ENCODE measurements at places on chromosomes 5 and 9.

DNA sequence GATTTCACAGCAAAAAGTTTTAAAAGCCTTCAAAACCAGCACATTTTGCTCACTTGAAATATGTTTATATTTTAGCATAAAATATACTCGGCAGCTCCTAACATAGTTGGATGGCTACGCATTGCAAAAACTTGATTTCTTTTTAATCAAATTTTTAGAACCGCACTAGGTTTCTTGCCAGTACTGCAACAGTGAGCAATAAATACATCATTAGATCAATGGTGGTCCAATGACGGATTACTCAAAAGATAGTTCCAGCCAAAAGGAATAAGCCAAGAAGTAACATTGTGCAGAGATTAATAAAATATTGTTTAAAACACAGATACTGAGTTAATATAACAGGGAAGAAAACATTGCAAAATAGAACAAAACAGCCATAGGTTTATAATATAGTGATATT is 5.5 kb downstream of the MARCHF3 start:
- no peak for DNase-seq

DNA sequence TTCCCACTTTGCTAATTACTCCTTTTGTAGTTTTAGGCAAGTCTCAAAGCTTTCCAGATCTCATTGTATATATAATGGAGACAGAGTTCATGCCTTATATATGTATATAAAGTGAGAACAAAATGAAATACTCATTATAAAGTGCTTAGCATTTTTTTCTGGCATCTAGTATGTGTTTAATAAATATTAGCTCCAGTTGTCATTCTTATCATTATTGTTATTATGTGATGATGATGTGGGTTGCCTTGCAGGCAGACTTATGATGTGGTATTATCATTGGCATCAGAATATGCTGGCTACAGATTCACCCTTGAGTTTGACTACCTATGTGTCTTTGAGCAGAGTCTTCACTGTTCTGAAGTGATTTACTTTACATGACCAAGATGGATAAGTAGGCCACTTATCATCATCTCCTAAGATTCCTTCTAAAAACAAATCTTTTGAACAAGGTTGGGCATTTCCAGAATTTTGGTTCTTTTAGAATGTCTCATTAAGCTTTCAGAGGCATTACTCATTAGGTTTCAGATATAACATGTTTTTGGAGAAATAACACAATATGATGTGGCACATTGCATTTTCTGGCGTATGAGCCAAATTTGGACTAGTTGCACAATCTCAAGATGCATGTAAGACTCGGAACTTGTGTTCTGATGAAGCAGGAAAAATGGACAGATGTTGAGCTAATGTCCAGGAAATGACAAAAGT is 145.6 kb upstream of the TNC start:
- DNase-seq, result no peak

DNA sequence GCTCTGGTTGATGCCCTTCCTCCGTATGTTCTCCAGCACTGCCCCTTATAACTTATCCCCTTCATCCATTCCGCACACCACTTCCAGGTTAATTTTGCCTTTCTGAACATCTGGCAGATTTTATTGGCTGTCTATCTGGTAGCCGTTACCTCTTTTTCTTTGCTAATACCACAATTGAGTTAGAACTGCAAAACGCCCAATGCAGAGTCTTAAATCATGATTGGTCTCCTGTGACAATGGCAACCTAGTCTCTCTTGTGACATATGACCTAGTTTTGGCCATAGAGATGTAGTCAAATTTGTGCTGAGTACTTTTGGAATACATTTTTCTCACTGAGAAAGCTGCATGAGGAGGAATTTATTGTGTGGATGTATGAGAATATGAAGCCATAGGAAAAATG is 365.7 kb upstream of the PRR16 start:
- no peak for DNase-seq

DNA sequence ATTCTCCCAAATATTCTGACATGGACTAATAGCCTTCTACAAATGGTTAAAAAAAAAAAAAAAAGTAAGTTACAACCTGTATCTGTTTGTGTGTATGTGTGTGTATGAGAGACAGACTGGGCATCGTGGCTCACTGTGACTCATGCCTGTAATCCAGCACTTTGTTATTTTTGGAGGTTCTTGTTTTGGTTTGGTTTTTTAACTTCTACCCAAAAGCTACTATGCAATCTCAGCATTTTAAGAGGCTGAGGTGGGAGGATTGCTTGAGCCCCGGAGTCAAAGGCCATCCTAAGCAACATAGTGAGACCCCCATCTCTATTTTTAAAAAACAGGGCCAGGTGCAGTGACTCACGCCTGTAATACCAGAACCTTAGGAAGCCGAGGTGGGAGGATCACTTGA is 17.6 kb upstream of the HAVCR1 start:
- DNase-seq, result no peak
